ENCODE measurements at places on chromosomes 16 and 17. TPM values are rescaled to one million over a fixed set of nuclear protein-coding genes. Genes with fewer than 3 reads are reported as not detected.

CCL1 gene
- not detected for total RNA-seq

- no peak for DNase-seq
Observed at GRCh38 chr16:53745086-53745485, 41.1 kb downstream of the FTO start.

UNC45B gene
- total RNA-seq, result not detected

PARD6A gene
- total RNA-seq, result 10.7 TPM

- no peak for DNase-seq
Observed at GRCh38 chr17:34717092-34717491, 137.7 kb downstream of the TMEM132E start.

- DNase-seq, result no peak
Observed at GRCh38 chr16:17350207-17350606, 120.6 kb downstream of the XYLT1 start.

CCL8 gene
- 3.7 TPM for total RNA-seq

- no peak for DNase-seq
Observed at GRCh38 chr17:3935140-3935542, 18.9 kb upstream of the P2RX1 start.

DNA sequence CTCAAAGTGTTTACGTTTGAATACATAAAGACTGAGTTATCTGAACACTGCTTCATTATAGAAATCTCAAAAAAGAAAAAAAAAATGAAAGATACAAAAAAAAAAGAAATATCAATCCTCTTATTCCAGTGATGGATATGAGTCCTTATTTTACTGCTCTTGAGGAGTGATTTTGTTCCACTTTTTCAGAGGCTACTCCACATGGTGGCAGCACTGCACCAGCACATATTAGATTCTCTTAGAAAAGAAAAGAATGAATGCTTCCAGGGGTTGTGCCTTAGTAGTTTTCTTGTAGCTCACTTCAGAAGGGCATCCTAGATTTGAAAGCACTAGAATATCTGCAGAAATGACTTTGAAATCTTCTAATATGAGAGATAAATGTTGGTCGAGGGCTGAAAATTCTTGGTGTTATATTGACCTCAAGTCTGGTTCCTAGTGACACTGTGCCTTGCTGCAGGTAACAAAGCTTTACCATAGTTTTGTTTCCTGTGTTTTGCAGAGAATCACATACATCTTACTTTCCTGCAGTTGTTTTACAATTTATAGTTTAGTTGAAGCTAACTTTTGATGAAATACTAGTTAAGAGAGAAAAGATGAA is 25.9 kb downstream of the AP2B1 start:
- no peak for DNase-seq

KRTAP4-5 gene
- total RNA-seq, result not detected

OTOP3 gene
- total RNA-seq, result not detected

Measured in thoracic aorta (tissue), 2 donors.